ENCODE measurements at places on chromosomes 5 and 9.
A peak's percentile ranks its signal among the peaks of the same experiment; 100 is the strongest.

GRCh38 chr5:42791151-42791550 lies 20.5 kb downstream of the SELENOP start:
- DNase-seq: no peak

GRCh38 chr9:89929315-89929672 lies 324.5 kb downstream of the GADD45G start:
- no peak for DNase-seq

DNA sequence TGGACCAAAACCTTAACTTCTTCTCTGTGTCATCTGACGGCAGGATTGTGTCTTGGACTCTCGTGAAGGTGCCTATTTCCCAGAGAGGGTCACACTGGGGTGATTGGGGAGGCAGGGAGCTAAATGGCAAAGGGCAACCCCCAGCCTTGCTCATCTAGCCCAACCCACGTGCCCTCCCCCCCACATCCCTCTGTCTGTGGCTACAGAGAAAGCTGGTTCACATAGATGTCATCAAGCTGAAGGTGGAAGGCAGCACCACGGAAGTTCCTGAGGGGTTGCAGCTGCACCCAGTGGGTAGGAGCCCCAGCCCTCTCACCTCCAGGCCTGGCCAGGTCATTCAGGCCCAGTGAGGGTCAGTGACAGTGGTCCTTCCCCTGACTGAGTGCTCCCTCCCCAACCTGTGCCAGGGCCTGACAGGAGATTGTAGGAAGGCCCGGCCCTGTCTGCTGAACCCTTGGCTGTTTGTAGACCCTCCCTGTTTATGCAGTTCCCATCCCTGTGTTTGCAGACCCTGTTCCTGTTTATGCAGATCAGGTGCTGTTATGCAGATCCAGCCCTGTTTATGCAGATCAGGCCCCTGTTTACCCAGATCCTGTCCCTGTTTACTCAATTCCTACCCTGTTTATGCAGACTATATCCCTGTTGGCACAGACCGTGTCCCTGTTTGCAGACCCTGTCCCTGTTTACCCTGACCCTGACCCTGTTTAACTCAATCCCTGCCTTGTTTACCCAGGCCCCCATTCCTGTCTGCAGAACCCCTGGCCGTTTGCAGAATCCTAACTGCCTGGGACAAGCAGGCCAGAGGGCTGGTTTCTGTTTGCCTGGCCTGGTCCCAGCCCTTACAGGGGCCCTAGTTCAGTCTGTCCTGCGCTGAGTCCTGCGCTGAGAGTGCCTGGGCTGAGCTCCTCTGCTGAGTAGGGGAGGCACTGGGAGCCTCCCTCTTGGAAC lies 10.4 kb downstream of the ENHO start:
- no peak for DNase-seq

DNA sequence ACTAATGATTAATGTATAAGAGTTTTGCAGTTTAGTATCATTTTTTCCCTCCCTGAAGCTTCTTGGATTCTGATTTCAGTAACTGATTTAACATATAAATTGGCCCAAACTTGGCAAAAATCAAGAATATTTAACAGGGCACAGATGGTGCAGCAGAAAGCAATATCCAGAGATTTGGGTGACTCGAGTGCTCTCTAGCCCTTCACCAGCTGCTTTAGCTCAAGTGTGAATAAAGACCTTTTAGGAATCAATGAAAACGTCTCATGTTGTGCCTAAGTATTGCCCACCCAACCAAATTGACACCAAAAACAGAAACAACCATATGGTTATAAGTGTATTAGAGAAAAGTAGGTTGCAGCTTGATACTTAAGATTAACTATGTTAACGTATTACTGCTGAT lies 933.4 kb upstream of the PTPRD start:
- no peak for DNase-seq

GRCh38 chr5:132313961-132314432 lies 19.8 kb downstream of the SLC22A4 start:
- DNase-seq: no peak

DNA sequence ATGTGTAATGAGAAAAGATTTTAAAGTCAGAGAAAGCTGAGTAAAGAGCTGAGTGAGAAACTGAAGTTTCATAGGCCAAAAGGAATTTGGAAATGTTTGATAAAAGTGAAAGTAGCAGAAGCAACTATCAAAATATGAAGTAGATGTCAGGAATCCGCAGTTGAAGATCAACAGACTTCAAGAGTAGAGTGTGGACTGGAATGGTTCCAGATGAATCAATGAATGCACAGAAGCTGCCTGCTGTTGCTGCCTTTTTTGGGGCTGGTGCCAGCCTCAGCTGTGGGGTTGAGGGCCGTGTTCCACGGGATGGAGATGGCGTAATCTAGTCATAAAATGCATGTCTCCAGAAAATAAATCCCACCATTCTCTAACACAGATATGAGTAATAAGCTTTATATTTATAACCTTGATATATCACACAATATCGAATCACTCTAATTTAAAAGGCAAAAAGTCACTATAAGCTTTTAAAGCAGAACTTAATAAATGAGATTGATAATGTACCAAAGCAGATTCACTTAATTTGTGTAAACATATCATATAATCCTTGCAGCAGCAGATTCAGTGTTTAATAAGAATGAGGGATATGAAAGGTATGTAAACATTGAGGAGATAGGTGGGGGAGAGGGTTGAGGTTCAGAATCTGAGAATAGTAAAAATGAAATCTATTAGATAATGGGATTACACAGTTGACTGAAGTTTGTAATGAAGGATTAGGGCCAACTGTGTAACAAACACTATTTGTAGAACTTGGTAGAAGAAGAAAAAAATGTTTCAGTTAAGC lies 652.3 kb upstream of the FTMT start:
- no peak for DNase-seq

GRCh38 chr5:40909264-40909663 lies at the start of gene C7:
Gene C7 (plus strand): TSS chr5:40909497. CDS start chr5:40909611, 114 bp downstream.
- DNase-seq: no peak

GRCh38 chr9:127280880-127281660 lies 16.5 kb downstream of the GARNL3 start:
- no peak for DNase-seq

- no peak for DNase-seq
Measured at GRCh38 chr5:123360910-123361309, 62.3 kb downstream of the CEP120 start.

- DNase-seq: no peak
Measured at GRCh38 chr5:171678646-171679045, 107.0 kb upstream of the SMIM23 start.

GRCh38 chr9:110041452-110041851 lies 166.5 kb downstream of the C9orf152 start:
- DNase-seq: no peak

DNA sequence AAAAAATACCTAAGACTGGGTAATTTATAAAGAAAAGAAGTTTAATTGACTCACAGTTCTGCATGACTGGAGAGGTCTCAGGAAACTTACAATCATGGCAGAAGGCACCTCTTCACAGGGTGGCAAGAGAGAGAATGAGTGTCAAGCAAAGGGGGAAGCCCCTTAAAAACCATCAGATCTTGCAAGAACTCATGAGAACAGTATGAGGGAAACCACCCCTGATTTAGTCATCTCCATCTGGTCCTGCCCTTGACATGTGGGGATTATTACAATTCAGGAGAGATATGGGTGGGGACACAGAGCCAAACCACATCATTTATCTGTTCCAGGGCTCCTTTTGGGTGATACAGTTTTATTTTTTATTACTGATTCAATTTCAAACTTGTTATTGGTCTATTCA lies 23.2 kb upstream of the ADAMTS16 start:
- DNase-seq: no peak

DNA sequence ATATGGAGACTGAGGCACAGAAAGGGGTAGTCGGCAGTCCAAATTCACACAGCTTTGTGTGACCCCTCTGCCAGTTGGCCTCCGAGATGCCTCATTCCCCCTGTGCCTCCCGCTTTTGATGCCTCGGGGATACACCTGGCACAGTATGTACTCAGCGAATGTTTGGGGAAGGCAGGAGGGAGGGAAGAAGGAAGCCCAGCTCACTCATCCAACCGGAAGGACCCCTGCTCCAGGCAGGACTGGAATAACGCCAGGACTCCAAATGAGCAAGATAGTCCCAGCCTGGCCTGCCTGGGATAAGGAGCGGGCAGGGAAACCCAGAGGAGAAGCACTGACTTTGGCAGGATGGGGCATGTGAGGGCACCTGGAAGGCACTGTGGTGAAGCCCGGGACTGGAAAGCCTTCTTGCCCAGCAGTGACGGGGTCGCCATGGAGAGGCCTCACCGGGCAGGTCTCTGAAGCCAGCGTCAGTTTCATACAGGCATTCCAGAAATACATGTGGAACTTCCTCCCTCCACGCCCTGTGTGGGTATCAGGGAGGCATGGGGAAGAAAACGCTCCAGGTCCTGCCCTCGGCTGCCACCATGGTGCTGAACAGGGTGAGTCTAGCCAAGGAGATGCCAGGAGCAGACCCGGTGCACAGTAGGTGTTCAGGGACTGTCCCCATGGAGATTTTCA lies 20.3 kb downstream of the LMX1B start:
- no peak for DNase-seq

- no peak for DNase-seq
Measured at GRCh38 chr5:132233811-132234683, 6.4 kb upstream of the P4HA2 start.

- DNase-seq: no peak
Measured at GRCh38 chr9:96242811-96243210, 59.2 kb downstream of the HSD17B3 start.

DNA sequence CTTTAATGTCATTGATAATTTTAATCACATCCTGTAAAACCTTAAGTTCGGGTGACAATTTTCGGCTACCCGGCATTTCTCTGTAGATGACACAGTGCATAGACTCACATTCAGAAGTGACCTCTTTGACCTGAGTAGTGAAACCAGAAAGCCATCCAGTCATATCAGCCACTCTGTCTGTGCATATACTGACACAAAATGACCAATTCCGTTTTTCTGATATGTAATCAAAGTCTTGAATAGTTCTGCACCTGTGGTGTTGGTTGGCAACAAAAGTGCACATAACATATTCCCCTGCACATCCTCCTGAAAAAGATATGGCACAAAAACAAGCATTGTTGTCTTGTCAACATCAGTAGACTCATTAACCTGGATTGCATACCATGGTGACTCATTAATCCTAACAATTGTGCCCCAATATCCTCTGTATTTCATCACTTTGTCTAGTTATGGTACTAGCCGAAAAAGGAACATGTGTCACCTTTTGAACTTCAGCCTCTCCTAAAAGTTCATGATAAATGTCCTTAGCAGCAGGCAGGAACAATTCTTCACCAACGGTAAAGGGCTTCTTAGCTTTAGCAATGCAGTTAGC lies 4.6 kb upstream of the HNRNPA0 start:
- DNase-seq: no peak

- no peak for DNase-seq
Measured at GRCh38 chr5:150106674-150107426, 20.5 kb upstream of the CSF1R start.

DNA sequence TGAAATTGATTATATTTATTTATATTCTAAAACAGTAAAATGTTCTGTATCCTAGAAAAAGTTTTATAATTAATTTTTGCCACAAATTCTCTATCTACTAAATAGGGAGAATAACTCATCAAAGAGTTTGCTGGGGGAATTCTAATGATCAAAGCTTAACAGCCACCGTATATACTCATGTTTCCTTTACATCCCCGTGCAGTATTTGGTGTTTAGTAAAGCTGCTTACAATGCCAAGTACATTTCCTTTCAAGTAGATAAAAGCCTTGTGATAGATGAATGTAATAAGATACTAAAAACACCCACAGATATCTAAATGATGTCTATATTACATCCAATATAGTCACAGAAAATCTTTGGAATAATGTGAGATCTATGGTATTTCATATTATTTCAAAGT lies 312.2 kb downstream of the HCN1 start:
- DNase-seq: no peak

- no peak for DNase-seq
Measured at GRCh38 chr9:77957652-77958051, 74.0 kb downstream of the GNAQ start.

DNA sequence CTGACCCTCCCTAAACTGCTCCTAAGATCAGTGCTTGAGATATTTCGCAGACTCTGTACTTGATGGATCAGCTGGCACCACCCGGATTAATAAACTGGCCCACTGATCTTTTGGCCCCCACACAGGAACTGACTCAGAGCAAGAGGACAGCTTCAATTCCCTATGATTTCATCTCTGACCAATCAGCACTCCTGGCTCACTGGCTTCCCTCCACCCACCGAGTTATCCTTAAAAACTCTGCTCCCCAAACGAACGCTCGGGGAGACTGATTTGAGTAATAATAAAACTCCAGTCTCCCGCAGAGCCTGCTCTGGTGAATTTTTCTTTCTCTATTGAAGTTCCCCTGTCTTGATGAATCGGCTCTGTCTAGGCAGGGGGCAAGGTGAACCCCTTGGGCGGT lies 36.5 kb upstream of the CD180 start:
- DNase-seq: no peak

- no peak for DNase-seq
Measured at GRCh38 chr5:102800427-102800826, 45.3 kb downstream of the PAM start.

- DNase-seq: no peak
Measured at GRCh38 chr9:15426019-15426418, 3.3 kb downstream of the SNAPC3 start.

DNA sequence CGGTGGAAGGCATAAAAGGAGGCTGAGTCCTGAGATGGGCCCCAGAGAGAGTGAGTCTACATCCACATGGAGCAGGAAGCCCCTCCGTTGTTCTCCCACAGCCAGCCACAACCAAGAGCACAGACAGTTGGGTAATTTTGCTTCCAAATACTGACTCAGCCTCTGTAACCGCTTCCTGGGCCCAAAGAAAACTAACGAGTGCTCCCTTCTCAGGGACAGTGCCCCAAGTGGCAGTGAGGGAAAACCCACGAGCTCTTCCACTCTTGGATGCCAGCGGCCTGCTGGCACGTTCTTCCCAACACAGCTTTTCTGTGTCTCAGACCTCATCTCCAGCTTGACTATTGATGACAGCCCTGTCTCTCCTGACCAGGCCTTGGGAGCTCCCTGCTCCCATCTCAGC lies 207.6 kb downstream of the FSTL4 start:
- peak; percentile 8 for DNase-seq

- DNase-seq: peak; percentile 0
Measured at GRCh38 chr5:108727236-108727650, 20.5 kb upstream of the FER start.

DNA sequence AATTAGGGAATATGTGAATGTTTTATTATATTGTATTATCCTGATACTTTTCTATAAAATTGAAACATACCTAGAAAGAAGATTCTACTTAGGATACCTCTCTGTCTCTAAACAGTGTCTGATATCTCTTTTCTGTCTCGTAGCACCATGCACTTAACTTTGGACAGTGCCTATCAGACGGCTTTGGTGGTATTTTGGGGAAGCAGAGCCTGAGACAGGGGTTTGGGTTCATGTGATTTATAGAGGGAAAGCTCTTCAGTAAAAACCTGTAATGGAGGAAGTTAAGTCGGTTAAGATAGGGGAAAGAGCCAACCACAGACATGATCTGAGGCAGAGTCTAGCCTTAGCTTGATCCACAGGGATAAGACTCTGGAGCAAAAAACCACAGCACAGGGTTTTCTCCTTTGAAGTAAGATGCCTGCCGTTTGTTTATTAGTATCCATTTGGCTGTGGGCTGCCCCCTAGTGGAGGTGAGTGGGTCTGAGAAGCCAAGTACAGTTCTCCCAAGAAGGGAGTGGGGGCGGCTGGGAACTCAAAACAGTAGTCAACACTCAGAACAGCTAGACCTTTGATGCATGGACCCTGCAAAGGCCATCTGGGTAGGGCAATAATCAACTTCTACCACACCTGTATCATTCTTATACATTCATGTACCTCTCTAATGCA lies 141.2 kb upstream of the ASTN2 start:
- peak; percentile 1 for DNase-seq

- no peak for DNase-seq
Measured at GRCh38 chr5:3029396-3029795, 277.9 kb upstream of the IRX2 start.

- no peak for DNase-seq
Measured at GRCh38 chr9:131892902-131893500, 153.1 kb upstream of the RAPGEF1 start.

Data from HFFc6 (cell line).